ENCODE measurements at places on chromosomes 2 and 18. TPM values are rescaled to one million over a fixed set of nuclear protein-coding genes. Genes with fewer than 3 reads are reported as not detected.

The CFC1 gene
- polyA plus RNA-seq: not detected

- no peak for DNase-seq
Measured at GRCh38 chr18:289026-289425, 21.2 kb upstream of the THOC1 start.

The CYTIP gene
- polyA plus RNA-seq: 1.2 TPM

- no peak for DNase-seq
Measured at GRCh38 chr2:151269798-151270568, 8.3 kb upstream of the RBM43 start.

The DIS3L2 gene
- 40.8 TPM for polyA plus RNA-seq

The SP3 gene
- 104 TPM for polyA plus RNA-seq

GRCh38 chr2:43345391-43345813 lies 119.0 kb upstream of the ZFP36L2 start:
- no peak for DNase-seq

DNA sequence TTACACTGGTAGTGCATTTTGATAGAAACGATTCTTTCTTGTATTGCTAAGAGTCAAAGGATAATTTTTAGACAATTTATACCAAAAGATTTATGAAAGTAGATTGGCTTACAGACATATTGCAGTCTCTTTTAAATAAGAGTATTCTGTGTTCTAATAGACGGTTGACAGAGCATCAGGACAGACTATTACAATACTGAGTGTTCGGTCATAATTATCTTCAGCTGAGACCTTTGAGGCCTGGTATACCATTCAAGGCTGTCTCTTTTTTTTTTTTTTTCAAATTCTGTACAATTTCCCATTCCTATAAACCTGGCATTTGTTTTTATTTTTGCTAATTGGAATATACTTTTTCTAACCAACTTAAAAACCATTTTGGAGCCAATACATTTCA lies 140.6 kb upstream of the NOSTRIN start:
- no peak for DNase-seq

DNA sequence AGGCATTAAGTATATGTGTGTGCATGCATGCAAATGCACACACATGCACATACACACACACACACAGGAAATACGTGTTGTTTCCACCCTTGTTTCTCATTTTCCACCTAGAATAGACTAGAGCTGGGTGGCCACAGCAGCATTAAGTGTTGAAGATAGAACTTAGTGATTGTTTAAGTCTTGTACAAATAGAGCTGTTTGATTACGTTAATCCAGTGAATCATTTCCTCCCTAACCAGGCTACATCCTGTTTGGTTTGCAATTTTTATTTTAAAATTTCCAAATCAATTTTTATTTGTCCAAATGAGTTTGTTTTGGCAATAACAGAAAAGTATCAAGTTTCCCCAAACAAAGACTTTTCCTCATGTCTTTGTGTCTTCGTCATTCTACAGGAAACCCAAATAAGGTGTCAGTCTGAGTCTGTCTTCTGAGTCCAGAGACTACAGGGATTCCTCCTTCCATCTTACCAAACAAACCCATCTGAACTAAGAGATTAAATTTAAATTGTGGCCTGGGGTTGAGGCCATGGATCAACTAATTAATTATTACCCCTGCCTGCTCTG lies 74.6 kb upstream of the GALNT5 start:
- DNase-seq: no peak

Data from renal pelvis (tissue), 12 donors.